ENCODE measurements at places on chromosomes 16 and 17.

GRCh38 chr16:10683170-10683569, 11.6 kb downstream of the TEKT5 start:
- DNase-seq, result no peak

DNA sequence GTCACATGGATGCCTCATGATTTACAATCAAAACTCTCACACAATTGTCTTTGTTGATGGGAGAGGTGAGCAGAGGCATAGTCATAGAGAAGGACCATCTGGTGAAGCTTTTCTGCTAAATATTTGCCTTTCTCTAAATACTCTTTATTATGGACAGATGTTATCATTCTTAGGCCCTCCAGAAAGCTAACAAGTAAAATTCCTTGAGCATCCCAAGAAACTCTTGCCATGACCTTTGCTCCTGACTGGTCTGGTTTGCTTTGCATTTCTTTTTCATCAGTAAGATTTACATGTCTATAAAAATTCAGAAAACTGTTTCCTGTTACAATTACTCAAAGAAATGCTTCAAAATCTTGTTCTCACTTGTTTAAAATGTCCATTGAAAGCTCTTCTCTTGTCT, 1336.6 kb upstream of the CDH8 start:
- no peak for DNase-seq

DNA sequence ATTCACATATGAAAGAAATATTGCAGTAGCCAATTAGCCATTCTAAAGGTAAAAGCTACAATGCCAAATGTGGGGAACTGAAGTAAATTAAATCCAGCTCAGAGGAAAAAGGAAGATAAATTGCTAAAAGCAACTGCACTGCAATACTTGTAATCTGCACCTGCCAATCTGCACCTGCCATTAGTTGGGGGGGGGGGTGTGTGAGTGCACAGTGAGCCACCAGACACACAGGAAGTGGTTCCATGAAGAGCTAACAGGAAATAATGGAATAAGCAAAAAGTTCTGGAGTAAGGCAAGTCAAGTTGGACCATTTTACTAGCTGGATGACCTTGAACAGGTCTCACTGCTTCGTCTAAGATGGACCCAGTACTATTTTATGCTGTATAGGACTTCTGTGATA, 191.8 kb downstream of the PARN start:
- no peak for DNase-seq

GRCh38 chr16:74280448-74280847, 16.2 kb upstream of the PSMD7 start:
- no peak for DNase-seq

- no peak for DNase-seq
Observed at GRCh38 chr17:8438441-8438840, 2.8 kb downstream of the NDEL1 start.

- DNase-seq, result no peak
Observed at GRCh38 chr17:27321372-27321771, 27.5 kb downstream of the WSB1 start.

DNA sequence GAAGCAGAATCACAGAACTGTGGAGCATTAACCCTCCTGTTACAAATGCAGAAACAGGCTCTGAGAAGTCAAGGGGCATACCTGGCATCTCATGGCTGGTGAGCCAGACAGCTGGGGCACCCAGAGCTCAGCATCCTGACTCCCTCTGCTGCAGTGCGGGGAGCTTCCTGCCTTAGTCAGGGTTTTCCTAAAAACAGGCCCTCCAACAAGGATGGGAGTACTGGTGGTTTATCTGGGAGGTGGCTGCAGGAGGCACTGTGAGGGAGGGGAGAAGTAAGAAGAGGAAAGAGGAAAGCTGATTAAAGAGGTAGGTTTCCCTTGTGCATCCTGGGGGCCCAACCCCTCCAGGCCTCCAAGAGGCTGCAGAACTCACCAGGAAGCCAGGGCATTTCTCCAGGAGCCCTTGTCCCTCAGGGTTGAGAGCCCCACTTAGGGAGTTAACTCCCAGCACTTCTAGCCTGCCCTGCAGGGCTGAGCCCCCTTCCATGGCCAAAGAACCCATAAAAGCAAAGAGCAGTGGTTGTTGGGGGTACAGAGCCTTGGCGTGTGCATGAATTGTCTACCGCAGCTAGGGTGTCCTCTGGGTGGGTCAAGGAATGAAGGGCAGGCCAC, 261.5 kb upstream of the RPL38 start:
- DNase-seq, result no peak

GRCh38 chr16:456891-457483, 31.5 kb downstream of the RAB11FIP3 start:
- no peak for DNase-seq

DNA sequence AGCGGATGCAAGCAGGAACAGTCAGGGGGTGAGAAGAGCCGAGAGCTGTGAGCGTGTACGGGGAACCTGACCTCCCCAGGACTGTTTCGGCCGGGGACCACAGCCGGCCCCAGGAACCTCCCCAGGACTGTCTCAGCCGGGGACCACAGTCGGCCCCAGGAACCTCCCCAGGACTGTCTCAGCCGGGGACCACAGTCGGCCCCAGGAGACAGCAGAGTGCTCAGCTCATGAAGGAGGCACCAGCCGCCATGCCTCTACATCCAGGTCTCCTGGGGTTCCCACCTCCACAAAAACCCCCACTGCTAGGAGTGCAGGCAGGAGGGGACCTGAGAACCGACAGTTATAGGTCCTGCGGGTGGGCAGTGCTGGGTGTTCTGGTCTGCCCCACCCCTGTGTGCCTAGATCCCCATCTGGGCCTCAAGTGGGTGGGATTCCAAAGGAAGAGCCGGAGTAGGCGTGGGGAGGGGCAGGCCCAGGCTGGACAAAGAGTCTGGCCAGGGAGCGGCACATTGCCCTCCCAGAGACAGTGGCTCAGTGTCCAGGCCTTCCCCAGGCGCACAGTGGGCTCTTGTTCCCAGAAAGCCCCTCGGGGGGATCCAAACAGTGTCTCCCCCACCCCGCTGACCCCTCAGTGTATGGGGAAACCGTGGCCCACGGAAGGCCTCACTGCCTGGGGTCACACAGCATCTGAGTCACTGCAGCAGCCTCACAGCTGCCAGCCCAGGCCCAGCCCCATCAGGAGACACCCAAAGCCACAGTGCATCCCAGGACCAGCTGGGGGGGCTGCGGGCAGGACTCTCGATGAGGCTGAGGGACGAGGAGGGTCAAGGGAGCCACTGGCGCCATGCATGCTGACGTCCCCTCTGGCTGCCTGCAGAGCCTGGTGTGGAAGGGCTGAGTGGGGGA, 4.3 kb downstream of the RHBDF1 start:
- no peak for DNase-seq

DNA sequence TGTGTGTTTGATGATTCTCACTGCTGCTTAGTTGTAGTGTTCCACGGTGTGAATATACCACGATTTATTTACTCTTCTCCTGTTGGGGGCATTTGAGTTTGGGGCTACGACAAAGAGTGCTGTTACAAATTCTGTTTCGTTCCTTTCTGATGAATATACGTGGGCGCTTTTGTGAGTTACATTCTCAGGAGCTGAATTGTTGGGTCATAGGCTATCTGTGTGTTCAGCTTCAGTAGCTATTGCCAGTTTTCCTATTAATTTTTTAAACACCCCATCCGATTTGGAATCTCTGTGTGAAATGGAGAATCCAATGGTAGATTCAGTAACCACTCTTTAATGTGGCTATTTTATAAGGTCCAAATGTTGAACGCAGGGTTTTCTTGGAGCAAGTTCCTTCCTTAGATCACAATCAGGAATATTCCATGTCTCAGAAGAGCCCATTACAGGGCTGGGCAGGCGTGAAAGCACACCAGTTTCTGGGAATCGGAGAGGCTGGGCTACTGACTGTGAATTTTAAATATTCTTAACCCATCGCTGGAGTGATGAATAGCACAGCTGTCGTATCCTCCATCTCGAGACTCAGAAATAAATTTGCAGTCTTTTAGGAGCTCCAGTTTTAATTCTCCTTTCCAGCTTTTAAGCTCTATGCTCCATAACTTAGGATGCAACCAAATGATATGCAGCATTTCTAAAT, 115.9 kb downstream of the PITPNC1 start:
- no peak for DNase-seq

DNA sequence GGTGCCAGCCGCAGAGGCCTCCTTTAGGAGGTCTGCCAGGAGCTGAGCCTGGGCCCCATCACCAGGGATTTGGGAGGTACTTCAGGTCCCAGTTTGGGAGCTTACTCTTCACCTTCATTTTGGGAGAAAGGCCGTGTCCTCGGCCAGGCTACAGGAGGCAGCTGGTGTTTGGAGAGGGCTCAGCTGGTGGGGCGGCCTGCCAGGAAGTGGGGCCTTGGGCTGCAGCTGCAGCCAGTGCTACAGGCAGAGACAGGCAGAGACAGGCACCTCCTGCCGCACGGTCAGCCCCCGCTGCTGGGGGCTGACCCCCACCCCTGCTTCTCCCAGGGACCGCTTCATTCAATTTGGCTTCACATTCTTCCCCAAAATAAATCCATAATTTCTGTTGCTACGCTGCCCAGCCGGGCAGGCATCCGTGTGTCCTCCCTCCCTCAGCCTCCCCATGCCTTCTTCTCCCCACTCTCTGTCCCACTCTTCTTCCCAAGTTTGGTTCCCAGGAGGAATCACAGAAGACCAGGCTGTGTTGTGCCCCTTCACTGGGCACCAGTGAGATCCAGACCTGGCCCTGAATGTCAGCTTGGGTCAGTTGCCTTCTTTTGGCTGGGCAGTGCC, 6.1 kb downstream of the TMEM235 start:
- DNase-seq, result no peak

DNA sequence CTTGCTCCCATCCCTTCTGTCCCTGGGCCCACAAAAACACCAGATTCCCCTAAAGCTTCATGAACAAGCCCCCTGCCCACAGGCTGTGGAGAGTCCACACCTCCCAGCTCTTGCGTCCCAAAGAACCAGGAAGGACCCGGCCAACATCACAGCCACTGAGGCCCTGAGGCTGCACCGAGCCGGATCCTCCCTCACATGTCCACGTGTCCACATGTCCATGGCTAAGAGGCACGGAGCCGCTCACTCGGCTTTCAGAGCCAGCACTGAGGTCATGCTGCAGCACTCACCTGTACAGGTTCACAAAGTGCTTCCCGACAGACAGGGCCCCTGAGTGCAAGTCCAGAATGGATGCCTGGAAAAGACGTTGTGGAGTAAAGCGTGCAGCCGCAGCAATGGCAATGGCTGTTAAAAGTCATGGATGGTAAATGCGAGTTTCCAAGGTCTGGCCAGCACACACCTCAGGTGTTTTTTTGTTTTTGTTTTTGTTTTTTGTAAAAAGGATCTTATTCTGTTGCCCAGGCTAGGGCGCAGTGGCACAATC, 11.9 kb upstream of the HEXD start:
- DNase-seq, result no peak

GRCh38 chr17:46763416-46763815, 55.1 kb downstream of the WNT3 start:
- DNase-seq, result no peak

- no peak for DNase-seq
Observed at GRCh38 chr16:26491101-26491670, 575.5 kb upstream of the C16orf82 start.

DNA sequence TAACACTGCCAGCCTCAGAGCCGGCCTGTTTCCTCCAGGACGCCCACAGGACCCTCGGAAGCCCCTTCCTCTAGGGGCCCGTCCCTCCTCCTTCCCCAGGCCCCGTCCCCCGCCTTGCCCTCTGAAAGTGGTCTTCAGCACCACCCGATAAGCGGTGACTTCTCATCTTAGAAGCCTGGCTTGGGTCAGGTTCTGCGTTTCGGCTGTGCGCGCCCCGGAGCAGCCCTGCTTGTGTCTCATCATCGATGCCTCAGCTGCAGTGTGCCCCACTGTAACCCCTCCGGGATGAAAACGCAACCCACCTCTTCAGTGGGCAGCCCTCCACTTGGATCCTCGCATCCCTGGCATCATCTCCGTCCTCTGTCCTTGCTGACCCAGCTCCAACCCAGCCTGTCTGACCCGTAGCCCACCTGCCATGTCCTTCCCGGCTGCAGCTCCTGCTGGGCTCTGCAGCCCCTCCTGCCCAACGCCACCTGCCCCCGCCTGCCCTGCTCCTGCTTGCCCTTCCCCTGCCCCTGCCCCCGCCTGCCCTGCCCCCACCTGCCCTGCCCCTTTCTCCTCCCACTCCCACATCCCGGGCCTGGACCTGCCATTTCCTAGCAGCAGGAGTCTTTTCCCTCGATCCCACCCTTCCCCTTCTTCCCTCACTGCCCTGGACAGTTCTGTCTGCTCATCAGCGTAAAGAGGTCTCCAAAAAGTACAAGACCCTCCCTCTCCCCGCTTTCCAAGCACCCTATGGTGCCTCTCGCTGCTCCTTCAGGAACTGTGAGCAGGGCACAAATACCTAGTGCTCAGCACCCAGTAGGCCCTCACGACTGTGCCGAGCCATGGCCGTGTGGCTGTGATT, 112.5 kb upstream of the CHMP6 start:
- DNase-seq, result no peak

DNA sequence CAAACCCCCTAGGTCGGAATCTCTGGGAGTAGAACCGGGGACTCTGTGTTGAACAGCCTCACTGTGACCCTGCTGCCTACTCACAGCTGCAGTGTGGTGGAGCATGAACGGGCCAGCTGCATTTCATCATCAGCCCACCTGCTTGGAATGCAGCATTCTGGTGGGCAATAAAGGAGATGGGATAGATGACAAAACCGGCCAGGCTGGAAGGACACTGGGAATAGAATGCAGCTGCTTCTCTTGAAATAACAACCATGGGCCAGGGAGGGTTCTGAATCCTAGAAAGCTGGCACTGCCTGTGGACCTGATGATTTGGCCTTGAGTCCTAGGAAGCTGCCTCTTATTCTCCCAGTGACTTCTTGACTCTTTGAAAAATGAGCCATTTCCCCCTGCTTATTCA, 23.5 kb downstream of the CFAP97D1 start:
- DNase-seq, result no peak

DNA sequence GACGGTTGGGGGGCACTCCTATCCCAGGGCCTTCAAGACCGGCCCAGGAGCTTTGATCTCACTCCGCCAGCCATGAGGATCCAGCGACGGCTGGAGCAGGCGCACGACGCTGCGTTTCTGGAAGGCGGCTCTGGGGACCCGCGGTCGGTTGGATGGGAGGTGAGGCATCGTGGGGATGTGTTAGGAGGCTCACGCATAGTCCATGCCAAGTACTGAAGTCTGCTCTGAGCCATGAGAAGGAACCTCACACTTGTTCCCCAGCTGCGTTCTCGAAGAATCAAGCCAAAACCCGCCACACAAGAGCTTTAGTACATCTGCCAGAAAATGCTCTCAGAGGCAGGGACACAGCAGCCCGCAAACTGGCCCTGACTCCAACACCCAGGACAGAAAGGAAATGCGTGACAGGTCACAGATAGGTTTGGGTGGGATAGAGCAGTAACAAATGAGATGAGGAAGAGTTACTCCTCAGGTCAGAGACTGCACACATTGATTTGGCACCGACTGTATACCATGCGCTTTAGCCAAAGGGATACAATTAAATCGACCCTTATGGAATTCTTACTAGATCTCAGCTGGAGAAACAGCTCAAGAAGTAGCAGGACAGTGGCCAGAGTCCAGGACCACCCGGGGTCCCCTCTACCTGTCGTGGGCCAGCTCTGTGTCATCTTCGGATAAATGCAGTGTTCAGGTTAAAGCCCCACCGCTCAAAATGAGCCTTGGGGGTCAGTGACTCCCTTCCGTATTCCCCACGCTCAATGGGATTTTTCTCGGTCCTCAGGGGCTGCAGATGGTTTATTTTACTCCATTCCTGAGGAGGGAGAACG, 6.7 kb upstream of the GSG1L start:
- no peak for DNase-seq
